ENCODE measurements at places on chromosomes 7 and 10.

GRCh38 chr7:3430588-3430987 lies 129.5 kb downstream of the SDK1 start:
- no peak overlapping the region for H3K27ac ChIP-seq
- H3K36me3 ChIP-seq = no peaks in the 10 kb centered on the region
- H3K4me1 ChIP-seq = no peaks in the 10 kb centered on the region
- H3K27me3 ChIP-seq = peaks cover under 1% of the 10 kb centered on the region
- H3K4me3 ChIP-seq = no peak overlapping the region

DNA sequence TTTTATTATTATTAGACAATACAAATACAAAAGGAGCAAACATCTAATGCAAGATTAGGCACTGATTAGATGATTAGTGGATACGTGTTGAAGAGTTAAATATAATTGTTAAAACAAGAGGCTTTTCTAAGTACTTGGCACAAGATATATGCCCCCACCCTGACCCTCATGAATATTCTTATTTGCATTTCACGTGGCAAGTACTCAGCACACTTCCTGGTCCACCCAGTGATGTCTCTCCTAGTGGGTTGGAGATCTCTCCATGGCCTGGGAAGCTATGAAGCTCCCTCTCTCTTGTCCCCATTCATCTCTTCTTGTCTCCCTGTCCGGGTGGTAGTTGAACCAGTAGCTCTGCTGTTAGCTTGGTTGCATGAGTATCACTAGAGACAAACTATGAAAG lies 375.3 kb downstream of the ADRA2A start:
- peaks cover 8% of the 10 kb centered on the region for H3K27me3 ChIP-seq
- no peaks in the 10 kb centered on the region for H3K36me3 ChIP-seq
- no peak overlapping the region for H3K27ac ChIP-seq
- H3K4me3 ChIP-seq = no peak overlapping the region
- no peak for DNase-seq
- no peaks in the 10 kb centered on the region for H3K4me1 ChIP-seq

GRCh38 chr7:134561-135256 lies 57.7 kb upstream of the FAM20C start:
- no peaks in the 10 kb centered on the region for H3K4me1 ChIP-seq
- no peak overlapping the region for H3K27ac ChIP-seq
- H3K4me3 ChIP-seq = no peak overlapping the region
- no peak for DNase-seq

- no peaks in the 10 kb centered on the region for H3K27me3 ChIP-seq
- no peak overlapping the region for H3K27ac ChIP-seq
- H3K36me3 ChIP-seq = no peaks in the 10 kb centered on the region
- H3K4me3 ChIP-seq = no peak overlapping the region
Observed at GRCh38 chr7:77657427-77658224, 38.6 kb upstream of the RSBN1L start.

GRCh38 chr10:129467359-129468064 lies 471 bp downstream of the MGMT start:
- DNase-seq = peak; percentile 5
- peak overlapping the region; percentile 78 for H3K27ac ChIP-seq
- H3K4me1 ChIP-seq = peaks cover 25% of the 10 kb centered on the region
- no peaks in the 10 kb centered on the region for H3K27me3 ChIP-seq
- peaks cover 16% of the 10 kb centered on the region for H3K36me3 ChIP-seq
- H3K4me3 ChIP-seq = peak overlapping the region; percentile 78

GRCh38 chr7:23220690-23221305 lies 25.8 kb upstream of the GPNMB start:
- DNase-seq = no peak
- no peaks in the 10 kb centered on the region for H3K4me1 ChIP-seq
- H3K27ac ChIP-seq = no peak overlapping the region
- H3K27me3 ChIP-seq = peaks cover 6% of the 10 kb centered on the region
- no peaks in the 10 kb centered on the region for H3K36me3 ChIP-seq

- DNase-seq = peak; percentile 75
- H3K27me3 ChIP-seq = peaks cover 9% of the 10 kb centered on the region
- H3K36me3 ChIP-seq = no peaks in the 10 kb centered on the region
- peak overlapping the region; percentile 71 for H3K4me3 ChIP-seq
- H3K4me1 ChIP-seq = peaks cover 42% of the 10 kb centered on the region
- peak overlapping the region; percentile 92 for H3K27ac ChIP-seq
Observed at GRCh38 chr10:8137272-8137681, 82.8 kb downstream of the GATA3 start.

GRCh38 chr7:12385364-12385786 lies 18.3 kb downstream of the VWDE start:
- no peaks in the 10 kb centered on the region for H3K4me1 ChIP-seq
- no peaks in the 10 kb centered on the region for H3K27me3 ChIP-seq
- no peaks in the 10 kb centered on the region for H3K36me3 ChIP-seq
- no peak for DNase-seq

DNA sequence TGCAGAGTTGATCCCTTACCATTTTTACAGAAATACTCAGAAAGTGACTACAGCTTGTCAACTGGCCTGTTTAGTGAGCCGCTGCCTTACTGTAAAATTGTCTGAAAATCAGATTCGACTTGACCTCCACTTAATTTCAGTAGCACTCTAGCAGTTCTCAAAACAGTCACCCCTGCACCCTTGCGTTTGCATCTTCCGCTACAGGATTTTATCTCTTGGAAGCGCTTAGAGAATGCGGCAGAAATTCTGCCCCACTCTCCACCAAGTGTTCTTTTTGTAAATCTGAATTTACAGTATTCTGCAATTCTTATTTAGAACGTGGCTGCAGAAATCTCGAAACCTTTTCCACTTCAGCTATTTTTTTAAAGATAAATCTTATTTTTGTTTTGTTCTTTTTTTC lies 1.9 kb upstream of the TWIST1 start:
- no peak overlapping the region for H3K27ac ChIP-seq
- H3K4me3 ChIP-seq = no peak overlapping the region
- DNase-seq = no peak
- peaks cover 46% of the 10 kb centered on the region for H3K27me3 ChIP-seq
- peaks cover 2% of the 10 kb centered on the region for H3K4me1 ChIP-seq

DNA sequence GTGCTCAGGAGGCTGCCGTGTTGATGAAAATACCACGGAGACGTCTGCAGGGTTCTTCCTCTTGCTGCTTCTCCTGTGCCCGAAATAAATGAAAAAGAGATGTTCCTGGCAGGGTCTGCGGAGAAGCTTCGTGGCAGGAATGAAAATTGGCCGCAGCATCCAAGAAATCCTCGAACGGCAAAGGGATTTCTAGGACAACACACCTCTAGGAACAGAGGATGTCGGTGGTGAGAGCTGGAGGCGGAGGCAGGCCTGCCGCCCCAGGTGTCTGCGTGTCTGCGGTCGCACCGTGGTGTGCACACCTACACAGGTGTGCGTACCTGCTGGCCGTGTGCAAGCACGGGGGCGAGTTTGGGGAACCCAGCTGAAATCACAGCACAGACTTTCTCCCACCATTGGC lies 43.4 kb downstream of the TMEM130 start:
- no peak overlapping the region for H3K4me3 ChIP-seq
- no peak overlapping the region for H3K27ac ChIP-seq
- H3K27me3 ChIP-seq = peaks cover 2% of the 10 kb centered on the region
- no peaks in the 10 kb centered on the region for H3K36me3 ChIP-seq
- H3K4me1 ChIP-seq = no peaks in the 10 kb centered on the region

DNA sequence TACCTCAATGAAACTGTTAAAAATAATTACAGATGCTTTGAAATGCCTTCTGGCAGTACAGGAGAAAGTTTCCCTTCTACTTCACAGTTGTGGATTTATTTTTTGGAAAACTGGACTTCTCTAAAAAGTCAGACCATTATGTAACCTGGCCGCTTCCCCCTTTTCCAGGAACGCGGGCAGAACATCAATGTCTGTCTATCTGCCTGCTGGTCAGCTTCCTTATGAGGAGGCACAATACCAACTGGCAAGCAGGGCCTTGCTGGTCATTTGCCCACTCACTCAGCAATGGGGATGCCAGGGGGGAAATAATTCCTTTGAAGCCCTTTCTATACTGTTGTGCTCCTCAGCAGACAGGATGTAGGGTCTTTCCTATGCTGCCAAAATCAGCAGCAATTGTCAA lies 22.5 kb upstream of the ADRB1 start:
- peaks cover 16% of the 10 kb centered on the region for H3K4me1 ChIP-seq
- no peak overlapping the region for H3K4me3 ChIP-seq
- H3K27me3 ChIP-seq = peaks cover 14% of the 10 kb centered on the region
- H3K27ac ChIP-seq = no peak overlapping the region
- DNase-seq = no peak

GRCh38 chr7:42107484-42108240 lies 129.3 kb downstream of the GLI3 start:
- no peak overlapping the region for H3K27ac ChIP-seq
- no peak overlapping the region for H3K4me3 ChIP-seq

DNA sequence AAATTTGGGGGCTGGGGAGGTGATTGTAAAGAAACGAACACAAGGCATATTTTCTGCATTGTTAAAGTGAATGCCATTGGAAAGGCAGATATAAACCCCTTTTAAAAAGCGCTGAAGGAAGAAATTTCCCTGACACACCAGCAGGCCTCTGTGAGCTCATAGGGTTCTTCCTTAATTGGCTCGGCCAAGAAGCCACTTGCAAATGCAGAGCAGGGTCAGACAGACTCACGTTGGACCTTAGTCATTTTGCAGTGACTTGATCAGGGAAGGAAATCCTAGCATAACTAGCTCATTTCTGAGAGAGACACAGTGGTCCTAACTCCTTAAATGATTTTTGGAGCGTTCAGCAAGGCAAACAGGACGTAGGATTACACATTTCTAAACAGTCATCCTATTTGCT lies 1461.4 kb downstream of the GATA3 start:
- H3K4me1 ChIP-seq = no peaks in the 10 kb centered on the region
- H3K27ac ChIP-seq = no peak overlapping the region
- H3K4me3 ChIP-seq = no peak overlapping the region
- H3K27me3 ChIP-seq = no peaks in the 10 kb centered on the region
- no peak for DNase-seq

- H3K27me3 ChIP-seq = no peaks in the 10 kb centered on the region
- H3K4me3 ChIP-seq = no peak overlapping the region
- H3K4me1 ChIP-seq = peaks cover 23% of the 10 kb centered on the region
- no peak for DNase-seq
- no peak overlapping the region for H3K27ac ChIP-seq
- peaks cover 2% of the 10 kb centered on the region for H3K36me3 ChIP-seq
Observed at GRCh38 chr10:17146892-17147291, 17.3 kb upstream of the CUBN start.

DNA sequence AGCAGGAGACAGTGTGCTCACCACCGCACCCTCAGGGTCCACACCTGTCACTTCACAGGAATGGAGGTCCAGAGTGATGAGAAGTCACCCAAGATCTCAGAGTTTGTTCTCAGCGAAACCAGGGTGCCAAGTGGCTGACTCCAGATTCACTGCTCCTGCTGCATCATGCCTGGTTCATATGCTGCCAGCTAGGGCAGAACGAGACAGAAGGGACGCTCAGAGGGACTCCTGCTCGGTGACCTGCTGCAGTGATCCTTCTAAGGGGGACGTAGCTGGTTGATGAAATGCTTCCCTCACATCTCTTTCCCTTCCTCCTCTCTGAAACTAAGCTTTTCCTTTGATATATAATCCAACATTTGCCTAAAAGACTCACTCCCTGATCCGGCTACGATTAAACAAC lies 248.5 kb downstream of the SFMBT2 start:
- H3K4me1 ChIP-seq = peaks cover 18% of the 10 kb centered on the region

DNA sequence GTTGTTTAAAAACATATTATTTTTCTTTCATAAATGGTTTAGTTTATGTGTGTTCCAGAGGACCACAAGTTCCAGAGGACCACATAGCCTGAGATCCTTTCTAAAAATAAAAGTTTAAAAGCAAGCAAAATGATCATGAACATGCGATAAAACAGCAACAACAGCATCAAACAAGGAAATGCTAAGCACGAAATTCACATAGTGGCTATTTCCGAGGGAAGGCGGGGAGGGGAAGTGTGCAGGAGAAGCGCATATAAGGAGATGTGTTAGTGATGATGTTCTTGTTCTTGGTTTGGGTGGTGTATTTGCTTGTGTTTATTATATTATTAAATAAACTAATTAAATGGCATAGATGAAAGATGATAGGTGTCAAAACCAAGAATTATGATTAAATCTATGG lies 1.2 kb downstream of the TBATA start:
- no peaks in the 10 kb centered on the region for H3K27me3 ChIP-seq
- peaks cover 10% of the 10 kb centered on the region for H3K4me1 ChIP-seq
- no peaks in the 10 kb centered on the region for H3K36me3 ChIP-seq
- no peak overlapping the region for H3K27ac ChIP-seq
- H3K4me3 ChIP-seq = no peak overlapping the region

GRCh38 chr7:127782654-127783559 lies 130.9 kb downstream of the SND1 start:
- peaks cover 19% of the 10 kb centered on the region for H3K4me1 ChIP-seq
- H3K4me3 ChIP-seq = no peak overlapping the region
- peaks cover 19% of the 10 kb centered on the region for H3K36me3 ChIP-seq
- no peak overlapping the region for H3K27ac ChIP-seq

DNA sequence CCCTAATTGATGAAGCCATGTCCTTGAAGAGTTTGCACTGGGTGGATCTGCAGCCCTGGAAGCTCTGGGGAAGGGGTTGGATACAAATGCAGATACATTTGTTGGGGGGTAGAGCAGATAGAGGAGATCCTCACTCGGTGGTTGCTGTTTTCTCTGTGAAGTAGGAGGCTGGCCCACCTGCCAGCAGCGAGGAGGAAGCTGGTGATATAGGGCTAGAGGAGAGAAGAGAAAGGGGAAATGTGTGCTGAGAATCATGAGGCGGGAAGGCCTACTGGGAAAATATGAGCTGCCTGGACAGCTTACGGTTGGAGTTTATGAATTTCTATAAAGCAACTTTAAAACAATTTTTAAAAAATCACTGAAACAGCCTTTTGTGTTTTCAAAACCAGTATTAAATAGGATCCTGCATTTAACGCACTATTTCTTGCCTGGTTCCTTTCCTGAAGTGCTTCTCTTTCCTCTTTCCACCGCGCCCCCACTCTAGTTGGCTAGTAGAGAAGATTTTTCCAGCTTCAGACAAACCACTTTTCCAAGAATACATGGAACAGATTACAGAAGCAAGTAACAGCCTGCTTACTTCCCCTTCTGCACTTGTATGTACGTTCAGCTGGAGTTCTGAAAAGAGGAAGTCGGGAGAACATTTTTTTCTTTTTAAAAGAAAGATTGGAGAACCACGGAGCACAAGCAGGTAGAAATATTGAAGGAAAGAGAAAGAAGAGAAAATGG lies 100.6 kb upstream of the GLCCI1 start:
- no peak overlapping the region for H3K27ac ChIP-seq
- H3K36me3 ChIP-seq = no peaks in the 10 kb centered on the region
- no peak for DNase-seq

GRCh38 chr10:102347236-102347828 lies 48.2 kb upstream of the NFKB2 start:
- H3K27me3 ChIP-seq = no peaks in the 10 kb centered on the region
- H3K4me1 ChIP-seq = peaks cover 7% of the 10 kb centered on the region
- H3K4me3 ChIP-seq = no peak overlapping the region
- peaks cover 12% of the 10 kb centered on the region for H3K36me3 ChIP-seq
- peak; percentile 43 for DNase-seq

- DNase-seq = peak; percentile 17
- no peaks in the 10 kb centered on the region for H3K4me1 ChIP-seq
- H3K27ac ChIP-seq = no peak overlapping the region
- H3K36me3 ChIP-seq = no peaks in the 10 kb centered on the region
- peaks cover 14% of the 10 kb centered on the region for H3K27me3 ChIP-seq
Observed at GRCh38 chr7:104272767-104273384, 55.5 kb upstream of the LHFPL3 start.

GRCh38 chr7:28130277-28130676 lies 50.3 kb downstream of the JAZF1 start:
- H3K4me1 ChIP-seq = peaks cover 10% of the 10 kb centered on the region
- H3K27ac ChIP-seq = no peak overlapping the region
- no peaks in the 10 kb centered on the region for H3K36me3 ChIP-seq
- H3K4me3 ChIP-seq = no peak overlapping the region
- no peak for DNase-seq
- H3K27me3 ChIP-seq = no peaks in the 10 kb centered on the region

- H3K27ac ChIP-seq = no peak overlapping the region
- H3K4me1 ChIP-seq = no peaks in the 10 kb centered on the region
- no peaks in the 10 kb centered on the region for H3K36me3 ChIP-seq
- peaks cover 15% of the 10 kb centered on the region for H3K27me3 ChIP-seq
- H3K4me3 ChIP-seq = no peak overlapping the region
Observed at GRCh38 chr10:28951484-28951883, 274.2 kb downstream of the BAMBI start.

All from activated CD8-positive, alpha-beta T cell treated with anti-CD3 and anti-CD28 coated beads for 36 hours (primary cell).